HFFc6 (cell line): ENCODE measurements at places on chromosomes 4 and X. TPM values are rescaled to one million over a fixed set of nuclear protein-coding genes. Genes with fewer than 3 reads are reported as not detected.

CENPVL1 gene
- not detected in 3 replicates for total RNA-seq

DNA sequence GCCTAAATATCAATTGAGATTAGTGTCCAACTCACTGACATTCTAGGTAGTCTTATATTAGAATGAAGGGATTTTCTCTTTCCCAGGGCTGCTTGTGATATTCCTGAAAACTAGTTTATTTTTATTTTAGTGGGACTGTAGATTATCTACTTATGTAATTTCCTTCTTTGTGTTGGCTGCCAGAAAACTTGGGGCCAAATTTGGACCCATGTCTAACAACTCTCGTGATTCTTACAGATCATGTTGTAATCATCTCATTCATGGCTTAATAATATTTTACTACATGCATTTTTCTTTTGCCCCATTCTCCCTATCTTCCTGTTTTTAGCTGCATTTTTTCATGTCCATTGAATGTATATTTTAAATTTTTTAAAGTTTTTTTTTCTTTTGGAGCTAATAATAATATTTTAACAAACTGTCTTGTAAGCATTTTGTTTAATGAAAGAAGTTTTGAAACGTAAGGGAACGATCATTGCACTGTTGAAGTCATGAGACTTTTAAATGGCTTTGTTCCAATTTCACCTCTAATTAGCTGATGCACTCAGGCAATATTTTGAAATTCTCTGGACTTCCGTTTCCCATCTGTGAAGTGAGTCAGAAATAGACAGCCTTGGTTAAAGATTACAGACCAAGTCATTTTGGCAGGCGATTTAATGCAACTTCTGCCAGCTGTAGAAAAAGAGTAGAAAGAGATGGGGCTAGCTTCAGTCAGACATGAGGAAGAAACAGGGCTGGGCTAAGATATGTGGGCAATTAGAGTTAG lies 14.3 kb upstream of the TDO2 start:
- no peak overlapping the region for H3K4me3 ChIP-seq
- peak; percentile 75 for DNase-seq
- no peak overlapping the region for H3K27ac ChIP-seq
- no peaks in the 10 kb centered on the region for H3K36me3 ChIP-seq
- H3K27me3 ChIP-seq: peaks cover 3% of the 10 kb centered on the region; the same call in 1 of the 2 replicates

- H3K36me3 ChIP-seq: peaks cover 16% of the 10 kb centered on the region
- DNase-seq: peak; percentile 83
- peak overlapping the region; percentile 38 for H3K4me3 ChIP-seq
Observed at GRCh38 chr4:113355550-113356371, 306.3 kb downstream of the ANK2 start.

- H3K4me1 ChIP-seq: peaks cover 15% of the 10 kb centered on the region
- peak overlapping the region; percentile 59; the same call in 1 of the 2 replicates for H3K4me3 ChIP-seq
- peak; percentile 28 for DNase-seq
- H3K27ac ChIP-seq: no peak overlapping the region
- no peaks in the 10 kb centered on the region for H3K36me3 ChIP-seq
- H3K27me3 ChIP-seq: no peaks in the 10 kb centered on the region; the same call in 1 of the 2 replicates
Observed at GRCh38 chrX:10722851-10723250, 102.5 kb upstream of the MID1 start.
